Stimulated activated CD8-positive, alpha-beta memory T cell treated with anti-CD3 and anti-CD28 coated beads, Interleukin-4, amount 100 ng/mL, for 48 hours (primary cell): ENCODE measurements at places on chromosomes 2 and 18.

- DNase-seq, result peak; percentile 87
These were observed 48.0 kb upstream of the HNRNPA3 start for GRCh38 chr2:177164584-177165052.

DNA sequence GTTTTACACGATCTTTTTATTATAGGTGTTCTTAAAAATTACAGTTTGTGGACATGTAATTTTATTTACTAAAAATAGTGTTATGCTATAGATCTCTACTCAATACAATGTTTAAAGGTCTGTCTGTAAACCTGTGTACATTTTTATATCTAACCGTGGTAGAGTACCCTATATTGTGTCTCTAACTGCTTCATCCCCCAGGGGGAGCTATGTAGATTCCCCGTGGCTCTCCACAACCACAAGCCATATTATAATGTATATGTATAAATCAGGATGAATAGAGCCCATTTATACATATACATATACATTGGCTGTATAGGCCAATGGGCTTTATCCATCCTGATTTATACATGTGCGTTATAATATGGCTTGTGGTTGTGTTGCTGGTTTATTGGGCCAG lies 59.4 kb downstream of the ADAM23 start:
- no peak for DNase-seq

- DNase-seq, result no peak
These were observed 855.6 kb downstream of the TSN start for GRCh38 chr2:122610948-122611609.

GRCh38 chr2:145524836-145525235 lies 1004.9 kb upstream of the ZEB2 start:
- DNase-seq, result no peak

GRCh38 chr2:68934021-68934420 lies 18.7 kb downstream of the GKN2 start:
- no peak for DNase-seq
